ENCODE measurements at places on chromosomes 1 and 21.
A peak's percentile ranks its signal among the peaks of the same experiment; 100 is the strongest.

DNA sequence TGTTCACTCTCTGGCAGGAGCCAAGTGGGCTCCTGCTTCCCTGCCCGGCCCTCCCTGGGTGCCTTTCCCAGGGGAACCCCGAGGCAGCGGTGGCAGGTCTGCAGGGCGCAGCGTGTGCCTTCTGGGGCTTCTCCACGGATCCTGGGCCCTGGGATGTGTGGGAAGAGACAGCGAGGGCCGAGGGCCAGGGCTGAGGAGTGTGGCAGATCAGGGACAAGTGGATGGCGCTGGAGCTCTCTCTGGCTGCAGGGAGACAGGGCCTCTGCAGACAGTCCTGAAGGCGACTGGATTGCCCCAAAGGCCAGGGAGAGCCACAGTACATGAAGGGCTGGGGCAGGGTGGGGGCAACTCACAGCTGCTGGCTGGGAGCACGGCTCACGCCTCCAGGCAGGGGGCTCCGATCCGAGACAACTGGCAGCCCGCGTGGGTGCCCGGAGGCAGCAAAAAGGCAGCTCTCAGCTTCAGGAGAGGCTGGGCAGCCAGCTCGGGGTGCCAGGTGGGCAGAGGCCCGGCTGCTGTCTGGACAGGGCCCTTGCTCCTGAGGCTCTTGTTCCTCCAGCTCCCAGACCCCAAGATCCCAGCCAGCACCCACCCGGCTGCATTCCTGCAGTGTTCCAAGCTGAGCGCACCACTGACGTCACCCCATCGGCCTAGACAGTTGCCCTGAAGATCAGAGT is 16.0 kb downstream of the MORN1 start:
- no peak for DNase-seq

GRCh38 chr1:238783633-238784032 is 602.7 kb upstream of the CHRM3 start:
- DNase-seq = no peak

DNA sequence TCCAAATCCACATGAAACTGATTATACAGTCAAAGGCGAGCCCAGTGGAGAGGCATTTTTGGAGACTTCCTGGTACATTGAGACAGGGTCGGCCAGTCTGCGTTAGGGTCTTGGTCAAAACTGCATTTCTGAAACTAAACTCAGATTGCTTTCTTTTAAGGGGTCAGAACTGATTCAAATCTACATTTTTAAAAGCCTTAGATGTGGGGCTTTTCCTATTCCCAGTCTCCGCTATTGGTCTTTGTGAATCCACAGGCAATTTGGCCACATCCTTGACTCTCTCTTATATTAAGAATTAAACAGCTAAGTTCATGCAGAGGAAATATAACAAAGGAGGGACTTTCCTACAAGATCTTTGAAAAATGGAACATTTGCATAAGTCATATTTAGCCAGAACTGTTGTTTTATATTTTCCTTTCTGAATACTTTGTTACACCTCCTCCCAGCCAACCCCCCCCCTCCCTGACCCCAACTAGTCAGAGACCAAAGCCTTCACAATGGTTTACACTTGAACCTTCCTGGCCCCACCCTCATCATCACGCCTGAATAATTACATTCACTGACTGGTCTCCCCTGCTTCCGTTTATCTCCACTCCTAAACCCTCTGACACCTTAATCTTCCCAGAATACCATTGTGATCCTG is 30.9 kb downstream of the SELL start:
- DNase-seq = no peak

DNA sequence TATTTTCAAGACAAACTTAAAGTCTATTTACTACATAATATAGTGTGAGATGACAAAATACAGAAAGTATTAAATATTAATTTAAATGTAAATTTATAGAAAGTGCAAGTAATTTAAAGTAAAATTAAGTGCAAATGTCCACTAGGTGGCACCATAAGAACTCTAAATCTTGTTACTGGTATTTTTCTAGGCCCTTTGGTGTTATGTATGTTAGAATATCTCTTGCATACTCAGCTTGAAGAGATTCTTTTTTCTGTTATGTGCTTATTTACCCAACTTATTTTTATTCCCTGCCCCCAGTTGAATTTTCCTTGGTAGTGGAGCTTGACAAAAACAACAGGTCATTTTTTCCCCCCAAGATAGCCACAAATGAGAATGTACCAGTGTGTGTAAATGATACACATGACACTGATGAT is 71.5 kb downstream of the RPS6KC1 start:
- peak; percentile 83 for DNase-seq

GRCh38 chr1:237032029-237032428 is 10.0 kb upstream of the RYR2 start:
- DNase-seq = no peak

- no peak for DNase-seq
Observed at GRCh38 chr1:15110128-15110866, 43.2 kb upstream of the TMEM51 start.

GRCh38 chr1:162873671-162874666 is 13.0 kb upstream of the CCDC190 start:
- peak; percentile 84 for DNase-seq

DNA sequence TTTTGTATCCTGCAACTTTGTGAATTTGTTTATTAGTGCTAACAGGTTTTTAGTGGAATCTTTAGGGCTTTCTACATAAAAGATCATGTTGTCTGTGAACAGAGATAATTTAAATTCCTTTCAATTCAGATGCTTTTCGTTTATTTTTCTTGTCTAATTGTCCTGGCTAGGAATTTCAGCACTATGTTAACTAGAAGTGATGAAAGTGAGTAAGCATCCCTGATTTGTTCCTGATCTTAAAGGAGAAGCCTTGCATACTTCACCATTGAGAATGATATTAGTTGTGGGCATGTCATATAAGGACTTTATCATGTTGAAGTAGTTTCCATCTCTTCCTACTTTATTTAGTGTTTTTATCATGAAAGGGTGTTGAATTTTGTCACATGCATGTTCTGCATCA is 23.6 kb upstream of the TRIM67 start:
- DNase-seq = no peak

GRCh38 chr1:8091691-8092090 is 65.6 kb upstream of the ERRFI1 start:
- DNase-seq = no peak

- DNase-seq = no peak
Observed at GRCh38 chr1:12384836-12385456, 155.1 kb downstream of the VPS13D start.

DNA sequence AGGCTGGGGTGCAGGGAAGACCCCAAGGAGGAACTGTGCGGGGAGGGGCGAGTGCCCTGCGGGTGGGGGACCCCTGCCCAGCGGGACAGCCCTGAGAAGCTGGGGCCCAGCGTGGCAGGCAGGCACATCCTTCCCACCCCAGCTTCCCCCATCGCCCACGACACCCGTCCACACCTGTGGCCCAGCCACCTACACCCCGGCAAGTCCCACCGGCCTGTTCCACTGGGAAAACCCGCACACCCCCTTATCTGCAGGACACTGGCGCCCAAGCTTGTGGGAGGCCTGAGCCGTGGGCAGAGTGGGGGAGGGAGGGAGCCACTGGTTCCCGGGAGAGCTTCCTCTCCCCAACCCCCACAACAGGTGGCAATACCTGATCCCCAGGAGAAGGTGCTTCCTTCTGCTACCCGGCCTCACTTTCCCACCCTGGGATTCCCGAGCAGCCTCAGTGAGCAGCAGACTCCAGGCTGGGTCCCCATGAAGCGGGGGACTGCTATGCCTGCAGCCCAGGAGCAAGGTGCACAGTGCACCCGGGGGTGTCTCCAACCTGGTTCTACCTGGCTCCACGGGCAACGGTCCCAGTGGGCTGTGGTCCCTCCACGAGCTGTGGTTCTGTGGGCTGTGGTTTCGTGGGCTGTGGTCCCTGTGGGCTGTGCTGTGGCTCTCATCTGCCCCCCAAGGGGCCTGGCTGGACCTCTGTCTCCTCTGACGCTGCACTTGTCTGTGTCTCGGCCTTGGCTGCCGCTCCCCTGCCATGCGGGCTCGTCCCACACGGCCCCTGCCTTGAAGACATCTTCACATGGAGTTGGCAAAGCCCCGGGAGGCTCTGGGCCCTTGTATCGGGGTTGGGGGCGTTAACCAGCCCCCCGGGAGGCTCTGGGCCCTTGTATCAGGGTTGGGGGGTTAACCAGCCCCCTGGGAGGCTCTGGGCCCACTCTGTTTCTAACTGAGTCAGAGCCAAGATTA is 37.8 kb upstream of the POFUT2 start:
- DNase-seq = no peak

DNA sequence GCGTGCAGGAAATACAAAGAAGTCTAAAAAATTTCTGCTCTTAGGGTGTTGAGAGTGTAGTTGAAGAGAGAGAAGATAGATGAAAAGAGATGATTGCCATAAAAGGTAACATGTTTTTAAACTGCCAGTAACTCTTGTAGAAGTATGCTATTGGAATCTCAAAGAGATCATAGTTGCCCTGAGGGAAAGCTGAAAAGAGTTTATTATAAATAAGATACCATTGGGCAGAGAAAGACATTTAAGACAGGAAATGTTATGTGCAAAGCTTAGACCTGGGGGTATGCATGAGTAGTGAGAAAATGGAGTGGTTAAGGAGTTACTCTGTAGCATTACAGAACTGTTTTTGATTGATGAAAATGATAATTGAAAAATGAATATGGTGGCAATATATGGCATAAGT is 17.6 kb downstream of the GABPA start:
- no peak for DNase-seq

DNA sequence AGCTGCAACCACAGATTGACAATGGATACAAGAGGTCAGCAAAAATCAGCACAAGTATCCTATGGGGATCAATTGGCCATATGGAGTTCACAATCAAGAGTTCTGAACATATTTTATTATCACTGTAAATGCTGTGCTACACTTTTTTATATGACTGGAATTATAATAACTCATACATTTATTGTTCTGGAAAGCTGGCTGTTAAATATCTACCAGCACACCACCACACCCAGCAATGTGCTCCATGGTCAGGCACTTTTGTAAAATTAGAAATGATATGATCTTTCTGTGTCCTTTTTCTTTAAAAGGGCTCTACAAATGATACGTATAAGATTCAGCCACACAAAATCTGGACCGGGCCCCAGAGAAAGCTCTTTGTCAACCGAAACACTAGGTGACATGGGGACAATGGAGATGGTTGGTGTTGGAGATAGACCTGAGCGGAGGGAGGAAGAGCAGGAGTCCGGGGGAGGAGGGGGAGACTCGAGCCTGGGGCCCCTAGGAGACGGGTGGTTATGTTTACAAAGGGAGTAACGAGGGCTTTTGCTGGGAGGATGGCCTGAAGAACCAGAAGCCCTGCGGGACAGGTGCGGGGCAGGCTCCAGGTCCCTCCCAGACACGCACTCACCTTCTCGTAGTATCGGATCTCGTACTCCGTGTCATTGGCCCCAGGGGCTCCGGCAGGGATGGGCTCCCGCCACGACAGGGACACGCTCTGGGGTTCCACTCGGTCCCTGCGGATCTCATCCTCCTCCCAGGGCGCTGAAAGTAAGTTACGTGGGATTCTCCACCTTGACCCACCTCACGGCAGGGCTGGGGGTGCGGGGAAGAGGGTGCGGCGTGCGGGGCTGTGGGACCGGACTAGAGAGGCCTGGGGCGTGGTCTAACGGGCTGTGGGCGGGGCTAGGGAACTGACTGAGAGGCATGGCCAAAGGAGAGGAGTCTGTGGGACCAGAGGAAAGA is 30.0 kb downstream of the EPHA10 start:
- no peak for DNase-seq

GRCh38 chr1:91712981-91713841 is 172.7 kb downstream of the TGFBR3 start:
- peak; percentile 83 for DNase-seq

GRCh38 chr1:41483001-41483850 is 1.3 kb downstream of the EDN2 start:
- DNase-seq = no peak

GRCh38 chr1:162626761-162627160 is 5.5 kb upstream of the DDR2 start:
- no peak for DNase-seq

- no peak for DNase-seq
Observed at GRCh38 chr1:101064697-101065096, 39.1 kb upstream of the DPH5 start.

DNA sequence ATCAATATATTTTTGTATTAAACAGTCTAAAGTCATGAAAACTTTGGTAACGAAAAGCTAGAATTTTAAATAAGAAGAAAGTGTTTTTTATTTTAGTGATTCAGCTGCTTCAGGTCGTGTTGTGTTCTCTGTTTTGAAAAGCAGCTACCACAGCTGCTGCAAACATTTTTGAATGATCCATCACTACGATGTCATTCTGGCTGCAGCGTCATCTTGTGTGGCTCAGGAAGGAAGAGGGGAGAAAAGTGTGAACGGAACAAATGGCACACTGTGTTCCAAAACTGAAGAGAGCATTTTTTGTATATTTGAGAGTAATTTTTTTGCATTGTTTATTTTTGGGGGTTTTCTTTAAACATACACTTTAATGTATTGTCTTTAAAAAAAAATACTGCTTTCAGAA is 323.0 kb upstream of the ADGRL2 start:
- DNase-seq = peak; percentile 32

GRCh38 chr1:186849271-186849671 is 20.5 kb downstream of the PLA2G4A start:
- DNase-seq = no peak

DNA sequence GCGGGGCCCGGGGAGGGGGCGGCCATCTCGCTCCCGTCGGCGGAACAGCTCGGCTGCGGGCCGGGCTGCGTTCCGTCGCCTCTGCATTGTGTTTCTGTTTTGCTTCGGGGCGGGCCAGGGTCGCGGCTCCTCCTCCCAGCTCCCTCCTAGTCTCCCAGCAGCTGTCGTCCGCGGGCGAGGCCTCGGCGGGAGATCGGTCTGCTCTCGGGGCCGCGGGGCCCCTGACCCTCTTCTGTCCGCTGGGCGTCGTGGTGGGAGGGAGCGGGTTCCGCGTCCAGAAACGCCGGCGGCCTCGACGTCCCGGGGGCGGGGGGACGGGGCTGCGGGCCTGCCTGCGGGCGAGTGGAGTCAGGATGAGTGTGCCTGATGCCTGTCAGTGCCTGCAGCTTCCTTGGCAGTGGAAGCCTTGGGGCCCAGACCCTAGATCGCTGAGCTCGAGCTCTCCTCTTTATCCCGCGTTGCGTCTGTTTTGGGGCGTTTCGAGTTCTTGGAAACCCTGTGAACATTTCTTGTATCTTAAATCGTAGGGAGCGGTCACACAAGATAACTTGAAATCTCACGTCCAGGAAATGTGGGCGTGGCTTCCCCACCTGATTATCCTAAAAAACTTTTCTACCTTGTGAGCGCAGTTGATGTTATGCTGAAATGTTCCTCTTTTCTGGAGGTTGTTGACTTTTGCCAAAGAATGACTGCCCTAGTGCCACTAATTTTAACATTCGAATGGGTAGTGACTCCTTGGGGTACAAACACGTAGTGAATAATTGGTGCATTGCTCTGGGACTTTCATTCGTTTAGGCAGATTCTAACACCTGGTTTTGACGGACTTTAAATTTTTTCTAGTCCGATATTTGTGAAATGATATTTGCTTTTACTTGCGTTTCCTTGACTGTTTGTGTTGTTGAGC is 676 bp downstream of the MORC3 start:
- DNase-seq = peak; percentile 64

Data from fibroblast of pulmonary artery (primary cell).